MG63 (cell line): ENCODE measurements at places on chromosomes 1 and 21. TPM values are rescaled to one million over a fixed set of nuclear protein-coding genes. Genes with fewer than 3 reads are reported as not detected.

DNA sequence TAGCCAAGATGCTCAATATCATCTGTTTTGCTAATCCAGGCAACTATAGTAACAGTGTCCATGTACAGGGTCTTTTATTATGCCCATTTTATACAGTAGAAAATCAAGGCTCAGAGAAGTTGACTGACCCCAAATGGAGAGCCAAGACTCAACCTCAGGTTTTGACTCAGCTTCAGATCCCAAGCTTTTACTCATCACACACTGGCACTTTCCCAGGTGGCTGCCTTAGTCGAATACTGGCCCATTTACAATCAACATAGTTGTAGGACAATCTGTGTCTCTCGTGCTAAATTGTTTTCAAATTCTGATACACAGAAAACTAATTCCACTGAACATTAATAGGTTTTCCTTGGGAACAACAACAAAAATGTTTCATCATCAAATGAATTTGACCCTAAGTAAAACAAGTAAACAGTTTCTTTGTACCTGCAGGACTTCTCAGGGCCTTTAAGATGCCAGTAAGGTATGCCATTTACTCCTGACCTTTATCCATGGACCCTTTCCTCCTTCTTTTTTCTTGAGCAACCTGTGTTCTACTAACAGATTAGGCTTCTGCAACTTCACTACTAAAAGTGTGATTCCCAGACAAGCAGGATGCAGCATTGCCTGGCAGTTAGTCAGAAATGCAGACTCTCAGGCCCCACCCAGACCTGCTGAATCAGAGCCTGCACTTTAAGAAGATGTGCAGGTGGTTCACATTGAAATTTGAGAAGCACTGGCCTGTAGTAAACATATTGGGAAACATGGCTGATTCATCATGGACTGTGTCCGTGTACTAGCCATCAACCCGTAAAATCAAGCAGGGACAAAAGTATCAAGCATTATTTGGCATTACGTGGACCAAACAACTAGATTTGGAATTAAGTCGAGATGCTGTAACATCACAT is 128.8 kb downstream of the RRAGC start:
- DNase-seq = peak; percentile 44

DNA sequence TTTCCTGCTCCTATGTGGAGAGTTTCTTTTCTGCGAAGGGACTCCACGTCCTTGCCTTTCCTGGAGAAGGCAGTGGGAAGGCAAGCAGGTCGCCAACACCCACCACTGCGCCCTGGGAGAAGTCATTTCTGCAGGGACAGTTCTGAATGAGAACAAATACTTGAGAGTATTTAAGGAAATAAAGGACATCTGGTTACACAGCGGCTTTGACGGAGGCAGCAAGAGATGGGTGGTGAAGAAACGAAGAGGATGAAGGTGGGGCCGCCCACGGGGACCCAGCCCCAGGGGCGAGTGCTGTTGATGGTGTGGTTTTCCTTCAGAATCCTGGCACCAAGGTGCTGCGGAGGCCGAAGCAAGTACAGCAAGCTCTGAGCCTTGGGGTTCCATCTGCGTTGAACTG is 75.5 kb downstream of the PSMG1 start:
- no peak for DNase-seq

DNA sequence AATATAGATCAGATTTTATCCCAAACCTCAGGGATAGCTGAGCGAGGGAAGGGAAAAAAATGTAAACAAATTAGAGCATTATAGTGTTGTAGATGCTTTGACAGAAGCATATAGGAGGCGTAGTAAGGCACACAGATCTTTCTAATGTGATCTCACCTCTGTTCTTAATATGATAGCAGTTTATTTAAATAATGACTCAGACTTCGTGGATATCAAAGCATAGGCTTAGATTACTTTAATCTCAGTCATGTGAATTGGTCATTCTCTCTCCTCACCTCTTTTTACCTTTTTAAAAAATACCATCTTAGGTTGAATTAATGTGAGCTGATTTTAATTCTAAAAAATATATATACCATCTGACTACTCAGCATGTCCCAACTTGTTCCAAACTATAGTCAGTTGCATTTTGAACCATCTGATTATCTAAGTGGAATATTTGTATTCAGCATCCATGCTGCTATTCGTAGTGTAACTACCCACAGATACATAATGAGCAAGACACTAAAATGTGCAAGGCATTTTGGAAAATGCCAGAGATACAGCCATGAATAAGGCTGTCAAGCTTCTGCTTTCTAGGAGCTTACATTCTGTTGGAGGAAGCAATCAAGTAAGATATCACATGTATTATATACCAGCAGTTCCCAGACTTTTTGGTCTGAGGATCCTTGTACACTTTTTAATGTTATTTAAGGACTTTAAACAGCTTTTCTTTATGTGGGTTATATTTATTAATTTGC is 76.7 kb downstream of the OSBPL9 start:
- DNase-seq = no peak

- DNase-seq = no peak
Observed at GRCh38 chr1:240363914-240364313, 248.0 kb downstream of the GREM2 start.

GRCh38 chr21:26835027-26835713 is 10.0 kb downstream of the ADAMTS1 start:
- DNase-seq = peak; percentile 77

- DNase-seq = no peak
Observed at GRCh38 chr21:16308269-16308668, 578.5 kb downstream of the USP25 start.

GRCh38 chr21:44360159-44360558 is 6.7 kb downstream of the TRPM2 start:
- no peak for DNase-seq

- no peak for DNase-seq
Observed at GRCh38 chr21:42172596-42173483, 46.1 kb upstream of the ABCG1 start.

GRCh38 chr1:224734261-224734935 is 118.3 kb downstream of the CNIH3 start:
- no peak for DNase-seq

GRCh38 chr1:3740752-3741151 is 11.5 kb upstream of the CCDC27 start:
- no peak for DNase-seq

DNA sequence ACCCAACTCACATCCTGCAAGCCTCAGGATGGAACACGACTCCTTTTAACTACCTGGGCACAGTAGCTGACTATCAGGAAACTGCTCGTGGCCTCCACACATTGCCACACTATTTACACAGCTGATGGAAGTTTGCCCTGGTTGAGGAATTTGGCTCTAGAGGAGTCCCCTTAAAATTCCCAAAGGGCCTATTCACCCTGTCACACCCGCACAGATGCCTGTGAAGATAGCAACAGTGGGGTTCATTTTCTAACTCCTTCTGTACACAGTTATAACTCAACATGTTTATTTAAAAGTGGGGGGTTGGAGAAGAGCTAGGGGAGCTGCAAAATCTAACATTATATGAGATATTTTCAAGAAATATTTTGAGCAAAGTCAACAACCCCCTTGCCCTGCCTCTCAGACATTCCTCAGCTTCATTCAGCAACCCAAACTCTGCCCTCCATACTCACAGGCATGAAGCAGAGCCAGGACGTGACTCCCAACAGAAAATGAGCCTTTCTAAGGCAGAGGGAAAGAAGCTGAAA is 35.8 kb upstream of the CCN1 start:
- DNase-seq = no peak

- DNase-seq = peak; percentile 51
Observed at GRCh38 chr1:230797942-230798365, 50.8 kb downstream of the CAPN9 start.

DNA sequence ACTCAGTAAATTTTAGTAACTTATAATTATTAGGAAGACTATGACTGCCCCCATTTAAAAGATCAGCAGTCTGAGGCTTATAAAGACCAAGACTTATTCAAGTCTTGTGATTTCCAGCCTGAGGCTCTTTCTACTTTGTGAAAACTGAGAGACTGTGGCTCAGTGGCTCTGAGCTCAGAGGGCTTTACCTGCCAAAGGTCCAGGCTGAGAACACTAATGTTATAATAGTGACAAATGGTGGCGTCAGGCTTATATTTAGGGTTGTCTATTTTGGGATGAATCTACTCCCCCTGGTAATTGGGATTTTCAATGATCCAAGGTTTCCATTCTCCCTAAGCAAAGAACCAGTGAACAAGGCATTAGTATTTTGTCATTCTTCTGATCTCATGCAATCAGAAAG is 42.6 kb upstream of the EPS15 start:
- DNase-seq = no peak

GRCh38 chr1:61053712-61054600 is 28.4 kb upstream of the NFIA start:
- no peak for DNase-seq

GRCh38 chr1:185704181-185704580 is 30.0 kb upstream of the HMCN1 start:
- DNase-seq = no peak

DNA sequence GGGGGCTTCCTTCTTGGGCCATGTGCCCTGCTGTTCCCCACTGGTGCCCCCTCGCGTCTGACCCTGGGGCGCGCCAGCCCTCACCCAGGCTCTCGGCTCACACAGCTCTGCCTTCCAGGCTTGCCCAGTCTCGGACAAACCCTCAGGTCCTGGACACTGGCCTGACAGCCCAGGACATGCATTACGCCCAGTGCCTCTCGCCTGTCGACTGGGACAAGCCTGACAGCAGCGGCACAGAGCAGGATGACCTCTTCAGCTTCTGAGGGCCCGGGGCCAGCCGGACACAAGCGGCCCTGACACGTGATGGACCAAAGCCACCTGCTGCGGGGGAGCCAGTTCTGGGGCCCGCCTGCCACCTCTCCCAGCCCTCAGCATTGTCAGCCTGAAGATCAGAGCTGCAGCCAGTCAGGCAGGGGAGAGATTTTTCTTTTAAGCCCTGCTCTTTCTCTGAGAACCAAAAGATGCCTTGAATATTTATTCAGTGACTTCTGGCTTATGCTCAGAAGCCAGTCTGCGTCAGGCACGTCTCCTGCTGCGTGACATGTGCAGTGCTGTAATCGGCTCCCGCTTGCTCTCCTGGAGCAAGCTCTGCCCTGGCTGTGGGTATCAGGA is 23.4 kb downstream of the LDLRAP1 start:
- no peak for DNase-seq

DNA sequence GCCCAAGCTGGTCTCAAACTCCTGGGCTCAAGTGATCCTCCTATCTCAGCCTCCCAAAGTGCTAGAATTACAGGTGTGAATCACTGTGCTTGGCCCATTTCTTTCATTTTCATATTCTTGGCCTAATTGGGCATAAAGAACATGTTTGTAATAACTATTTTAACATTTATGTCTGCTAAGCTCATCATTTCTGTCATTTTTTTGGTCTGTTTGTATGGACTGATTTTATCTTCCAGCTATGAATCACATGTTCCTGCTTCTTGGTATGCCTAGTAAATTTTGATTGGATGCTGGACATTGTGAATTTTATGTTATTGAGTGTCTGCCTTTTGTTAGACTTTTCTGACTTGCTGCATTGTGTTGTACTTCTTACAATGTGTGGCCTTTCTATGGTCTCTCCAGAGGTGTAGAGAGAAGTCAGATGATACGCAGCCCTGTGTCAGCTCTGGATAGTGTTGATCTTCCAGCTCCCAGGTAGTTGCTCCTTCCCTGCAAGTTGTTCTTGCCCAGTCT is 39.0 kb upstream of the PPM1J start:
- no peak for DNase-seq

DNA sequence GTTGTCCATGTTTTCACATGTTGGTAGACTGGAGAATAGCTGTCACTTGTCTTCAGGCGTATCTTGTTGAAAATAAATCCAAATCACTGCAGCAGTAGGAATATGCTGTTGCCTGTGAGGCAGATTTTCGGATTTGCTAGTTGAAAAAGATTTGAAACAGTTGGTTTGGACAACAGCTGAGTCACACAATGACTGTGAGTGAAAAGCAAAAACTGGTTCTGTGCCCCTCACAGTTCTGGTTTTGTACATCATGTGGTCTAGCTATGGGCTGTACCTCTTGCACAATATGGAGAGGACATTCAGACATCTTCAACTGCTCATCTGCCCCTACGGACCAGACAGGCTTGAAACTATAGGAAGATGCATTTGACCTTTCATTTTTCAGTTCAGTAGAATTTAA is 1.8 kb downstream of the ARF1 start:
- DNase-seq = no peak

DNA sequence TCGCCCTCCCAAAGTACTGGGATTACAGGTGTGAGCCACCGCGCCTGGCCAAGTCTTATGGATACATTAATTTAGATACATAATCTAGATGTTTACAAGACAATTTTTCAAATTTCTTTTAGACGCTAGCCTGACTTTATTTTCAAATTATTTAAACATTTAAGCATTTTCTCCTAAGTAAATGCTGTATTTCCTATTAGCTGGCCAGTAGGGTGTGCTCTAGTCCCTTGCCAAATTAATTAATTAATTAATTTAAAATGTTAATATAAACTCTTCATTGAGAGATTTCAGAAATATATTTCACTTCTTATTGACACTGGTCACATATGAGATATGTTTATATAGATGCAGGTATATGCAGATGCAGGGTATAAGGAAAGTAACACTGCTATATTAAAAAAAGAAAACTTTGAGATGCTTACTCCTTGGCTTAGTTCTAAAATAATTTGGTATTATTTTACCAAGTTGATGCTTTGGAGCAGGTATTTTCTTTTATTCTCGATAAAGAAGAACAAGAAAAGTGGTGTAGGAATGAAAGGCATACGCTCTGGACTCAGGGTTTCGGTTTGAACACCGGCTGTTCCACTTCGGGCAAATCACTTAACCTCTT is 5.2 kb upstream of the ERRFI1 start:
- DNase-seq = no peak

- no peak for DNase-seq
Observed at GRCh38 chr1:90127288-90127953, 132.5 kb downstream of the ZNF326 start.

GRCh38 chr21:44751186-44751798 is 39.9 kb upstream of the TSPEAR start:
- DNase-seq = no peak

DNA sequence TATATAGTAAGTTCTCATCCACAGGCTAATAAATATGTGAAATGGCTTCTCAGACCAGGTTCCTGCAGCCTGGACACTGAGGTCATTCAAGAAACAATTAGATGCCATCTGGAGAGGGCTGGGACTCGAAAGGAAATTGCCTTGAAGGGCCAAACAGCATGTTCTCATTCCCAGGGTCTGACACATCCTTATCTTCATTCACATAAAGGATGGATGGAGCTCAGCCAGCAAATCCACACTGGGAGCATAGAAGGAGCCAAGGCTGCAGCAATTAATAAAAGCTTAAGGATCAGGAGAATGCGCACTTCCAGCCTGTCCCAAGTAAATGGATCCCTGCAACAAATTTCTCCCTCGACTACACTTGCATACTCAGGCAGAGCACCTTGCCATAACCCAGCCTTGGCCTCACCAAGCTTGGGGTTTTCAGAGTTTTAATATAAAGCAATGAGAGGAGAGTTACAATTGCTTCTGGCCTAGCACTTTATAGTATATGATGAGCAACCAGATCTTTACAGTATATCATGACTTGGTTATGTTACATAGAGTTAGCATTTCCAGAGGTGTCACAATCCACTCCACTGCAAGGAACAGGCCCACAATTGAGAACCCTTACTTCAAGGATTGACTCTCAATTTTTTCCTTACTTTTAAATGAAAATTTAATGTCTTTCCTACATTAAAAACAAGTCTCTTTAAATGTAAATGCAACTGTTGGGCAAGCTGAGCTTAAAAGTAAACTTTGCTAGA is 55.9 kb downstream of the BCAR3 start:
- DNase-seq = peak; percentile 50

DCST1 gene
- total RNA-seq = not detected in 2 replicates

RSPO1 gene
- total RNA-seq = not detected in 2 replicates

GUCA2B gene
- not detected in 2 replicates for total RNA-seq

RPL22 gene
- 168 and 264 TPM in 2 replicates for total RNA-seq

HUNK gene
- total RNA-seq = 0.20 and 0.23 TPM in 2 replicates

PTPRC gene
- total RNA-seq = 7.0 and 12.1 TPM in 2 replicates

HEYL gene
- 0.10 and 1.0 TPM in 2 replicates for total RNA-seq

SLC9C2 gene
- not detected in 2 replicates for total RNA-seq

TMEM39B gene
- 7.3 and 13.0 TPM in 2 replicates for total RNA-seq
